ENCODE measurements at places on chromosomes 4 and X.
A peak's percentile ranks its signal among the peaks of the same experiment; 100 is the strongest.

GRCh38 chr4:89295415-89295927 is 12.1 kb downstream of the GPRIN3 start:
- DNase-seq, result no peak

DNA sequence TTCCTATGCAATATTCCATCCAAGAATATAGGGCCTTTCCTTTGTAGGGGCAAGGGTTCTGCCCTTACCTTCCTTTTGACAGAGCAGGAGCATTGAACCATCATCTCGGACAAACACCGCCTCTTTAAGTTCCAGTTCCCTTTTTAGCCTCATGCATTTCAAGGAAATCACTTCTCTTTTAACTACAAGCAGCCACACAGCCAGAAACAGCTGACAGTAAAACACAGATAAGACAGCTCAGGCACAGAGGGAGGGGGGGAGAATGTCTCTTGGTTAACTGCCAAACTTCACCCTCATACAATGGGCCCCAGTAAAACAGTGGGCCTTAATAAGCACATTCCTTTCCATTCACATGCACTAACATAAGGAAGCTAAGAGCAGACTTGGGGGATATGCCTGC is 648.3 kb downstream of the GABRG1 start:
- no peak for DNase-seq

- no peak for DNase-seq
Observed at GRCh38 chr4:92184566-92184965, 119.2 kb upstream of the GRID2 start.

GRCh38 chrX:18016941-18017340 is 155.8 kb upstream of the RAI2 start:
- no peak for DNase-seq

- DNase-seq, result no peak
Observed at GRCh38 chrX:17242470-17242869, 132.5 kb upstream of the NHS start.

DNA sequence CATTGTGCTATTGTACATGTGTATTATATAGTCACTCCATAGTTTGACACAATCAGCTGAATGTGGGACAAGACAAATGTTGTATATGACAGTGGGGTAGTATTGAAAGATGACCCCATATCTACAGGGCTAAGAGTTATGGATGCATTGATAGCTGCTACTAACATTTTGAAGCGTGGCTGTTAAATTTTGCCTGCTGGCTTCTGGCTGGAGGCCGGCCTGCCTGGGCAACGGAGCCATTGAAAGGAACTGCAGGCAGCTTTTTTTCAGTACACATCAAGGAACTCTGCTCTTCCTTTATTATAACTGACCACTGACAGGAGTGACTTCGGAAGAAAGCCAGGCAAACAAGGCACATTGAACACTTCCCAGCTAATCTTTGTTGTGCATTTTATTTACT is 76.1 kb upstream of the TMEM33 start:
- no peak for DNase-seq

DNA sequence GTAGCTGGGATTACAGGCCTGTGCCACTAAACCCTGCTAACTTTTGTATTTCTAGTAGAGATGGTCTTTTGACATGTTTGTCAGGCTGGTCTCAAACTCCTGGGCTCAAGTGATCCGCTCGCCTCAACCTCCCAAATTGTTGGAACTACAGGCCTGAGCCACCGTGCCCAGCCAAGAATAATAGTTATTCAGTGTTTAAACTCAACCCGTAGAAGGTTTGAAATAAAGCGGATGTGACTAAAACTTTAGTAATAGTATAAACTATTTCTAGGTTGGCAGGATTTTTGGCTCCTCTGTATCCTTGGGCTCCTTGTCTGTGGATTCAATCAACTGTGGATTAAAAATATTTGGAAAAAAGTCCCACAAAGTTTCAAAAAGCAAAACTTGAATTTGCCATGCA is 37.8 kb downstream of the PCDH10 start:
- DNase-seq, result no peak

- no peak for DNase-seq
Observed at GRCh38 chrX:154371789-154372300, 2.6 kb downstream of the FLNA start.

- DNase-seq, result peak; percentile 35
Observed at GRCh38 chr4:37977471-37978247, 17.5 kb downstream of the PTTG2 start.

- DNase-seq, result no peak
Observed at GRCh38 chr4:22910200-22910599, 217.5 kb downstream of the GBA3 start.

GRCh38 chr4:173525118-173526011 is 4.7 kb downstream of the HAND2 start:
- DNase-seq, result no peak

GRCh38 chr4:81684352-81684751 is 212.6 kb upstream of the RASGEF1B start:
- DNase-seq, result no peak

DNA sequence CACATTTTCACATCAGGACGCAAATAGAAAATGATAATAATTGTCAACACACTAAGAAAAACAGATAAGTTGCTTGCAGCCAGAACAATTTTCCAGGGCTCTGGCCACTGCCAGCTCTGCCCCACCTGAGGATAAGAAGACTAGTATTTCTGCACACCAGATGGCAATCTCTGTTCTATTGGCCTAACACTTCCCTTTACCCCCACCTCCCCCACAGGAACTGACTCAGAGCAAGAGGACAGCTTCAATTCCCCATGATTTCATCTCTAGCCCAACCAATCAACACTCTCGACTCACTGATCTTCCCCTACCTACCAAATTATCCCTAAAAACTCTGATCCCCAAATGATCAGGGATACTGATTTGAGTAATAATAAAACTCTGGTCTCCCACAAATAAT is 164.0 kb downstream of the SMARCA1 start:
- no peak for DNase-seq

GRCh38 chr4:142130666-142131065 is 494.3 kb downstream of the IL15 start:
- no peak for DNase-seq

DNA sequence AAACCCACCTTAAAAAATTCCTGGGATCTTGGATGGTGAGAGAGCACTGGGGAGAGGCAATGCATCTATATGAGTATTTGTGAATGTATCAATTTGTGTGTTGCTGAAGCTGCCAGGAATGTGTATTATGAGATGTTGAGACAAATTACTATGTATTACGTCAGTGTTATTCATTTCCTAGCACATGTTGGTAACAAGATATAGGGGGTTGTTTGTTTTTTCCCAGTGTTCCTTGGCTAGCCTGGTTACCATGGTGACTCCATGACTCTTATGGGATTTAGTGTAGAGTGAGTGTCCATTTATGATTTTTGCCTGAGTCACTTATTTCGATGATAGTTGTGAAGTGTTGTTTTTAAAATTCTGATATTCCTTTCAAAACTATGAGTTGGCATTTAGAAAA is 65.6 kb downstream of the RAB40A start:
- DNase-seq, result peak; percentile 71

- DNase-seq, result no peak
Observed at GRCh38 chrX:24498181-24498580, 33.1 kb downstream of the PDK3 start.

DNA sequence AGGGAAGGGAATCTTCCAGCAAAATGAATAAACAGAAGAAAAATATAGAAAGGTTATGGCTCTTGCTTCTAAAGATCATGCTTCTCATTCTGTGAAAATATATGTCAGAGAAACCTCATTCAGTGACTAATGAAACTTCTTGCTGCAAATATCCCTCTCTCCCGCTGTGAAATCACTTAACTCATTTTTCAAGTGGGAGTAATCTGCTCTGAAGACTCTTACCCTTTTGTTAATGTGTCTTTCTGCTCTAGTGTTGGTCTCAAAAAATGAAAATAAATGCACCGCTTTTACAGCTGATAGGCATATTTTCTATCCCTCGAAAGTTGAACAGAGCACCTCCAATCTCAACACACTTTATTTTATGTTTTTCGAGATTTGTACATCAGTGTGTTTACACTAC is 252.3 kb downstream of the NLGN4X start:
- DNase-seq, result no peak

GRCh38 chr4:101347267-101347556 is at the start of gene PPP3CA:
Gene PPP3CA, minus strand, starts transcription at chr4:101347526.
- DNase-seq, result no peak

DNA sequence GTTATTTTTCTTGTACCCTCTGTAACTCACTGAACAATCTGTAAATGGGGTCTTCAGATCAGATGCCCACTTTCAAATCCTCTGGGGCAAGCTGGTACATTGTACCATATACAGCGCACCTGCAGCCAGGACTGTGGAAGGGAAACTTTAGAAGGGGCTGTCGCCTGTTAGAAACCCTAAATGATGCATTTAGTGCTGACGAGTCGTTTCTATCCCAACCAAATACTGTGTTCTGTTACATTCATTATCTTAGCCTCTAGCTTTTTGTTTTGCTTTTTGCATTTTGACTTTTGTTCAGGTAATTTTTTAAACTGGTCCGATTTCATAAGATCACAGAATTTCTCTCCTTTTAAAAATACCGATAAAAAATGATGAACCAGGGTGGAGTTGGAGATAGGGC is 66.4 kb upstream of the AGA start:
- DNase-seq, result no peak

- DNase-seq, result no peak
Observed at GRCh38 chr4:20084488-20084887, 167.2 kb upstream of the SLIT2 start.

DNA sequence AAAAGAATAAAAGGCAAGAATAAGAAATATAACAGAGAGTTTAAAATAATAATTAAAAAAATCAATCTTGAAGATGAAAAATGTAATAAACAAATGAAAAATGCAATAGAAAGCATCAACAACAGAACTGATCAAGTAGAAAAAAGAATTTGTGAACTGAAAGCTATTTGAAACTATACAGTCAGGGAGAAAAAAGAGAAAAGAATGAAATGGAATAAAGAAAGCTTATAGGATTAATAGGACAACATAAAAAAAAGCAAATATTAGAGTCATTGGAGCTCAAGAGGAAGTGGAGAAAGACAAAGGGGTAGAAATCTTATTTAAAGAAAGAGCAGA is 126.8 kb upstream of the RPL34 start:
- DNase-seq, result no peak

DNA sequence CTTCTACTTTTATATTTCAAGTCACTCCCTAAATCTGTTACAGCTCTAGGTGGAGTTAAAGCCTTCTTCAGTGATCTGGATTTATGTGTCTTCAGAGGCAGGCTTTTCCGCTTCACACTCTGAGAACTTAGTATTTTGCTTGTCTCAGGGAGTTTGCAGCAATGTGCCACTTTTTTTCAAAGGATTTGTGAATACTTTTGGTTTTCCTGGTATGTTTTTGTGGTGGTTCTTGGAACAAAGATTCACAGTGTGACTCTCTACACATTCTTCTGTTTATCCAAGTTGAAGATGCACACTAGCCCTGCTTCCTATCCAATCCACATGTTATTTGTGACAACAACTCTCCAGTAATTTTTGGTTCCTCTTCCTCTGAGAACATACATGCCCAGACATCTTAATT is 1253.7 kb downstream of the TECRL start:
- DNase-seq, result no peak

- no peak for DNase-seq
Observed at GRCh38 chr4:151676301-151676700, 84.5 kb downstream of the GATB start.

DNA sequence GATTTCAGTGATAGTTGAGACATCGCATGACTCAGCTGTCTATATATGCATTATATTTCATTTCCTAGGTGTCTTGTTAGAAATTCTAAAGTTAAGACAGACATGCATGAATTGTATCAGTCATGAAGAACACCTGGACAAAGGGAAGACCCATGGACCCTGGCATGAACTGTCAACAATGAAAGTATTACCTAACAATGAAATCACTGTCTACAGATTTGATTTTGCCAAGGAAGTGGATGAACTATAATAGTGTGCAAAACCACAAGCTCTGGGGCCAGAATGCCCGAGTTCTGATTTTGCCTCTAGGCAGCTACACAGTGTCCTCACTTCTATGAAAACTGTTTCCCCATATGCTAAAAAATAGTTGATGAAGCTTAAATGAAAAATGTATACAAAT is 386.1 kb downstream of the NLGN4X start:
- DNase-seq, result no peak
